ENCODE measurements at places on chromosomes 3 and 15.

DNA sequence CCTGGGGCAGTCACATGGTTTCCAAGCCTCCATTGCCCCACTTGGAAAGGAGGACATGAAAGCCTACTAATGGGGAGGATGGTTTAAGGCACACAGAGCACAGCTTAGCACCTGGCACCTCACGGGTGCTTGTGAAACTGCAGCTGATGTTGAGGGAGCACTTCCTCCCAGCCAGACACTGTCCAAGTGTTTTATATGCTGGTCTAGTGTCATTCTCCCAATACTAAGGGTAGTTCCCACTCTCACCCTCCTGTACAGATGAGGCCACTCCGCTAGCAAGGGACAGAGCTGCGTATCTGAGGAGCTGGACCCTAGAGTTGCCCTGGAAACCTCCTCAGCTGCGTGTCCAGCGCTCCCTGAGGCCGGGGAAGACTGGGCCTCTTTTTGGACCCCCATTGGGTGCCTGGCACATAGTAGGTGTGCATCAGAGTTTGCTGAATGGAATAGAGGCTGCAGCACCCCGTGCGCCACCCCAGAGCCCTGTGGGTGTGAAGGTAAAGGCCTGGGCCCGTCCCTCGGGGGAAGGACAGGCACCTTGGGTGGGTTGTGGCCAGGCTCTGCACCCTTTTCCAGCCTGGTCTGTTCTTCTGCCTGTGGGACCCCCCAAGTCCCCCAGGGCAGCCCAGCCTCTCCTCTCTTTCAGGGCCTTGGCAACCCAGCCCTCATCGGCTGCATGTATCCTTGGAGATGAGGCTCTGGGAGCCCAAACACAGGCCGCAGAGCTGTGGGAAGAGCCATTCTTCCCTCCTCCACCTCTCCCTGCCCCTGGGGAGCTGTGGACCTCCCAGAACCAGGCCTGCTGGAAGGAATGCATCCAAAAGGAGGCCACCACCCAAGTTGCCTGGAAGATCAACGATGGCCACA, 31.3 kb downstream of the DNASE1L3 start:
- no peak for DNase-seq

DNA sequence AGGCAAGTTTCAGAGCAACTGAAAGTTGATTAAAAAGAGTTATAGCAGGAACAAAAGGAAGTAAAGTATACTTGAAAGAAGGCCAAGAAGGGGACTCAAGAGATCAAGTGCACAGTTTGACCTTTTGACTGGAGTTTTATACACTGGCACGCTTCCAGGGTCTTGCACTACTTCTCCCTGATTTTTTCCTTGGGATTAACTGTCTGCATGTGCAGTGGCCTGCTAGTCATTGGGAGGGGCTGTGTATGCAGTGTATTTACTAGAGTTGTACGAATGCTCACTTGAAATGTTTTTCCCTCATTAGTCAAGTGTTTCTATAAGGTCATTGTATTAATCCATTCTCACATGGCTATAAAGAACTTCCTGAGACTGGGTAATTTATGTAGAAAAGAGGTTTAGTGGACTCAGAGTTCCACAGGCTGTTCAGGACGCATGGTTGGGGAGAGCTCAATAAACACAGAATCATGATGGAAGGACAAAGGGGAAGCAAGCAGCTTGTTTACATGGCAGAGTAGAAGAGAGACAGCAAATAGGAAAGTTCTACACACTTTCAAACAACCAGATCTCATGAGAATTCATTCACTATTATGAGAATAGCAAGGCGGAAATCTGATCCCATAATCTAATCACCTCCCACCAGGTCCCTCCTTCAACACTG, 571.8 kb downstream of the ZPLD1 start:
- DNase-seq = no peak

GRCh38 chr15:52103217-52104207, 9.1 kb downstream of the BCL2L10 start:
- peak; percentile 62 for DNase-seq

GRCh38 chr3:45026957-45027356, 854 bp downstream of the CLEC3B start:
- DNase-seq = no peak

GRCh38 chr3:150613709-150614480, 10.8 kb downstream of the SELENOT start:
- DNase-seq = no peak

DNA sequence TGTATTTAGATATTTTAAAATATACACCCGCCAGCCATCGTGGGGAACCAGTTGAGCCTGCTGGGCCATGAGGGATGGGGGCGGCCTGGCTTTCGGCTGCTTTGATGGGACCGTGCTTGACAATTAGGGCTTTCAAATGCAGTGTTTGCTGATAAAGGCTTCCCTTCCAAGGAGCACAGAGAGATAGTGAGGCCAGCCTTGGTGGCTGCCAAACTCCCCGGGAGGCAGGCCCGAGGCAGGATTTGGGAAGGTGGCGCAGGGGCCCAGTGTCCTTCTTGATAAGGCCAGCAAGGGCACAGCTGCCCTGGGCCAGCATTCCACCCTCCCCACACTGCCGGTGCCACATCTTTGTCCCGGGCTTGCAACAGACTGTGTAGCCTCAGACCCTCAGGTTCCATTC, 75.6 kb downstream of the LINGO1 start:
- no peak for DNase-seq

DNA sequence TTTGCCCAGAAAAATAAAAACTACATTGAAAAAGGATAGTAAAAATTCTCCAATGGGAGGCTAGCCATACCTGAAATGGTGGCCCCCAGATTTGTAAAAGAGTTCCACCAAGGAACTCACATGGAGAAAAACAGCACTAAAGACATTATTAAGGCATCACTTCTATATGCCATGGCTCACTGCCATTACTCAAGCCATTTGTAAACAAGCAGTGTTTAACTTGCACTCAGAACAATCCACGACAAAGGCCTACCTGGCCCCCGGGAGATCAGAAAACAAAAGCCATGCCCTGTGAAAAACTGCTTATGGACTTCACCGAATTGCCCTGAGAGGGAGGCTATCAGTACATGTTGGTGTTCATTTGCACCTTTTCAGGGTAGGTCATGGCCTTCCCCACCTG, 19.6 kb downstream of the CCR8 start:
- no peak for DNase-seq

DNA sequence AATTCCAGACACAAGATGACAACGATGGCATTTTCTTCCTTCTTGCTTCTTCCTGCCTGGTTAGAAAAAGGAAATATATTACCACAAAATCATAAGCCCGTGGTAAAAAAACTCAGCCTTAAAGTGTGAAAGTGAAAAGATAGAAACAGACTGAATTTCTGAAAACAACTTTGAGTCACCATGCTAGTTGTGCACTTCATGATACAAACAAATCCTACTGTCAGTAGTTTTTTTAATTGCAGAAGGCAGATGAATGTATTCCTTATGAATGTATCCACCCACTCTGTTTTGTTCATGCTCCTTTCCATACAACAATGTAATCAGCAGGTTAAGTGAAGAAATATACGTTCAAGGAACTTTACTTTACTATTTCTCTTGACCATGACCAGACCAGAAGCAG, 1144.7 kb downstream of the OTOL1 start:
- DNase-seq = no peak

GRCh38 chr3:189927975-189928895, 192.5 kb downstream of the P3H2 start:
- no peak for DNase-seq

- peak; percentile 73 for DNase-seq
Observed at GRCh38 chr3:126486360-126486847, 10.7 kb upstream of the ZXDC start.

DNA sequence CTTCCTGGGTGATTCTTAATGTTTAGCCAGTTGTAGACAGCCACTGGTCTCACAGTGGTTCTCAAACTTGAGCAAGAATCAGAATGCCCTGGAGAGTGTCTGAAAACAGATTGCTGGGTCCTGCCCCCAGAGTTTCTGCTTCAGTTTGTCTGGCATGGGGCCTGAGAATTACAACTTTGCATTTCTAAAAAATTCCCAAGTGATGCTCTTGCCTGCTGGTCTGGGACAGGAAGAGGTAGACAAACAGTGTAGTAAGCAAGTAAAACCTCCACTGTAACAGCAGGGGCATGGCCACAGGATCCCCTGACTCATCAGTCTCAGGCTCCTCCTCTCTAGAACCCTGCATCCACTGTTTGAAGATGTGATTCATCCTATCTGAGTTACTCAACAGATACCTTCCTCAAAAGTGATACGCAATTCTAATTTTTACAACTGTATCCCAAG, 36.5 kb downstream of the DZIP1L start:
- DNase-seq = no peak

DNA sequence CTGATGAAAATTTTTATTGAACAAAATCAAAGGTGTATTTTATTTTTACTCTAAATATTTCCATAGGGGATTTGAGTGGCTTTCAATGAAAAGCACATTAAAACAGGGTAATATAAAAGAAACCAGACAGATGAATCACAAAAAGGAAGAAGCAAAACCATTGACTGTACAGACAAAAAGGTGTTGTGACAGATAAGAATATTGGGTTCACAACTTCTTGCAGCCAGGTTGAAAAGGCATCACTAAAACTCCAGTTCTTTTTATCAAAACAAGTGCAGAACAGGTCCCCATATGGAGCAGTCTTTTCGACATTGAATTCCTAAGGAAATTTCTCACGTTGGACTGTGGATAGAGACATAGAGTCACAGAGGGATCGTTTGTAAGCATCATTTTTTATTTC, 53.8 kb downstream of the AGTR1 start:
- no peak for DNase-seq

- no peak for DNase-seq
Observed at GRCh38 chr3:107055181-107055942, 321.9 kb upstream of the CCDC54 start.

GRCh38 chr15:66670175-66670574, 31.9 kb upstream of the SMAD6 start:
- no peak for DNase-seq
